SJSA1 (cell line): ENCODE measurements at places on chromosomes 11 and 22. TPM values are rescaled to one million over a fixed set of nuclear protein-coding genes. Genes with fewer than 3 reads are reported as not detected.

DNA sequence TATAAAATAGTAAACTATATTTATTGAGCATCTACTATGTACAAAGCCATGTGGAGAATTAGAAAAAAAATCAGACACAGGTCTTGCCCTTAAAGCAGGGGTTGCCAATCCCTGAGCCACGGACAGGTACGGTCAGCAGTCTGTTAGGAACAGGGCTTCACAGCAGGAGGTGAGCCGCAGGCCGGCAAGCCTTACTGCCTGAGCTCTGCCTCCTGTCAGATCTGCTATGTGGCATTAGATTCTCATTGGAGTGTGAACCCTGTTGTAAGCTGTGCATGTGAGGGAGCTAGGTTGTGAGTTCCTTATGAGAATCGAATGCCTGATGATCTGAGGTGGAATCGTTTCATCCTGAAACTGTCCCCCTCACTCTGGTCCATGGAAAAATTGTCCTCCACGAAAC is 2.1 kb upstream of the RAG2 start:
- no peaks in the 10 kb centered on the region for H3K27me3 ChIP-seq
- no peak overlapping the region for H3K4me3 ChIP-seq
- no peak for DNase-seq

CNGA4 gene
- total RNA-seq, result not detected in 2 replicates

DNA sequence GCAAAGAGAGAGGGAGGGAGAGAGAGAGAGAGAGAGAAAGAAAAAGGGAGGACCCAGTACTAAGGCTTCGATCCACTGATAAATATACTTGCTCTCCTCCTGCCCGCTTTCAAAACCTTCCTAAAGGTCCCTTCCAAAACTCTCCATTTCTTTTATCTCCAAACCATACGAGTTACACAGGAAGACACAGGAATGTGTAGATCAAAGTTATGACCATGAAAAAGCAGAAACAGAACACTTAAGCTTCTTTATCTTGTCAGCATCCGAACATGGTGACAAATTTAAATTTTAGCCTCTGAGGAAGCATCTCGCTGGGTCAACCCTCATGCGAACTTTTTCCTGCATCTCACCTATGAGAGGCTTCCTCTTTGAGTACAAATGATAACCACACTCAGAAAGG is 29.2 kb upstream of the POGLUT3 start:
- no peaks in the 10 kb centered on the region for H3K4me1 ChIP-seq
- no peak overlapping the region for H3K4me3 ChIP-seq
- no peaks in the 10 kb centered on the region for H3K27me3 ChIP-seq
- H3K27ac ChIP-seq, result no peak overlapping the region
- no peak for DNase-seq
- H3K36me3 ChIP-seq, result no peaks in the 10 kb centered on the region

FOSL1 gene
- total RNA-seq, result 72.1 and 97.5 TPM in 2 replicates

ACTN3 gene
- total RNA-seq, result not detected in 2 replicates

PPFIBP2 gene
- 7.4 and 17.5 TPM in 2 replicates for total RNA-seq

DNA sequence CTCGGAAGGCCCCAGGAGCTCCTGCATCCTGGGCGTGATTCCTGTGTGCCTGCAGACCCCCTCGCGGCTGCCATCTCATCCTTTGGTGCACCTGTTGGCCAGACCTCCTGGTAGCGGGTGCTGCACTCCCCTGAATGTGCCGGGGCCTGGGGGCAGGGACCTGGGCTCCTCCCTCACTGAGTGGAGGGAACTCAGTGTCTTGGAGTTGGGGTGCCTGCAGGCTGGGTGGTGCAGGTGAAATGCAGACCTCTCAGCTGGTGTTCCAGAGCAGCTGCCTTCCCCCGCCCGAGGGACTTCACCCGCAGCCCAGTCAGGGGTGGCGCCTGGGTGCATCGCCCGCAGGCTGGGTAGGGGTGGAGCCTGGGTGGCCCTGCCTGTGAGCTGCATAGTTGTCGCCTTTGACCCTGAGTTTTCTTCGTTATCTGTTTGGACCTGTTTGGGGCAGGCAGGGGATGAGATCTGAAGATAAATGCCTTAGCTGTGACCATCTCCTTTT is 31.4 kb downstream of the LRP5 start:
- peaks cover 23% of the 10 kb centered on the region for H3K4me1 ChIP-seq
- H3K27ac ChIP-seq, result no peak overlapping the region
- no peaks in the 10 kb centered on the region for H3K36me3 ChIP-seq
- H3K27me3 ChIP-seq, result no peaks in the 10 kb centered on the region
- no peak for DNase-seq

- H3K27ac ChIP-seq, result no peak overlapping the region
- H3K4me1 ChIP-seq, result no peaks in the 10 kb centered on the region
- DNase-seq, result no peak
- no peak overlapping the region for H3K4me3 ChIP-seq
- no peaks in the 10 kb centered on the region for H3K36me3 ChIP-seq
Observed at GRCh38 chr22:43707648-43708047, 104.5 kb downstream of the EFCAB6 start.

OR10G8 gene
- total RNA-seq, result not detected in 2 replicates

DNA sequence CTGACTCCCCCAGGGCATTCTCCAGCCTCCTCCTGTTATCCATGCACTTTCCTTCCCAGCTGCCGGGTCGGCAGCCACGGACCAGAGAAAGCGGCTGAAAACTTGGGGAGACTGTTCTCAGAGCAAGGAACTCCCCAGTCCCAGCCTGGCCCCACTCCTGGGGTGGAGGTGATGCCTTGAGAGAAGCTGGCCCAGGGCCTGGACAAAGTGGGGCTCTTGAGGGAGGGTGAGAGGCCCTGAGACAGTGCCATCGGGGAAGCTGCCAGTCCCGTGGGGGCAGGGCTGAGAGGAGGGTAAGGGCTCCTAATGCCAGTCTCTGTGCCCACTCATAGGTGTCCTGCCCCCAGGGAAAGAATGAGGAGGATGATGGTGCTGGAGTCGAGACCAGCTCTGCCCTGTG is 53.8 kb downstream of the FLRT1 start:
- H3K4me1 ChIP-seq, result peaks cover 24% of the 10 kb centered on the region
- no peak for DNase-seq
- no peaks in the 10 kb centered on the region for H3K36me3 ChIP-seq
- H3K4me3 ChIP-seq, result no peak overlapping the region
- H3K27me3 ChIP-seq, result no peaks in the 10 kb centered on the region

DNA sequence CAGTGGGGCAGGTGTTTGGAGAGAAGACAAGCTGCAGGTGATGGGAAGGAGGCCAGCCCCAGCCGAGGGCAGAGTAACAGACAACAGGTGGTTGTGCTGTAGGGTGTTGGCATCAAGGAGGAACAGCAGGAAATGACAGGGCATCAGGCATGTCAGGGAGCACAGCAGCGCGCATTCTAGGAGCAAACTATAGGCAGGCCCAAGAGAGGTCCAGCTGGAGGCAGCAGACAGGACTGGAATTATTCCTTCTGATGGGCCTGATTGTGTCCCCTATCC is 13.6 kb downstream of the ADM start:
- H3K27ac ChIP-seq, result no peak overlapping the region
- no peaks in the 10 kb centered on the region for H3K36me3 ChIP-seq
- H3K4me1 ChIP-seq, result peaks cover 35% of the 10 kb centered on the region
- H3K4me3 ChIP-seq, result no peak overlapping the region
- DNase-seq, result no peak
- no peaks in the 10 kb centered on the region for H3K27me3 ChIP-seq

GRCh38 chr11:95154514-95154913 is 64.9 kb downstream of the ENDOD1 start:
- no peaks in the 10 kb centered on the region for H3K4me1 ChIP-seq
- H3K4me3 ChIP-seq, result no peak overlapping the region
- no peaks in the 10 kb centered on the region for H3K27me3 ChIP-seq
- no peaks in the 10 kb centered on the region for H3K36me3 ChIP-seq

DNA sequence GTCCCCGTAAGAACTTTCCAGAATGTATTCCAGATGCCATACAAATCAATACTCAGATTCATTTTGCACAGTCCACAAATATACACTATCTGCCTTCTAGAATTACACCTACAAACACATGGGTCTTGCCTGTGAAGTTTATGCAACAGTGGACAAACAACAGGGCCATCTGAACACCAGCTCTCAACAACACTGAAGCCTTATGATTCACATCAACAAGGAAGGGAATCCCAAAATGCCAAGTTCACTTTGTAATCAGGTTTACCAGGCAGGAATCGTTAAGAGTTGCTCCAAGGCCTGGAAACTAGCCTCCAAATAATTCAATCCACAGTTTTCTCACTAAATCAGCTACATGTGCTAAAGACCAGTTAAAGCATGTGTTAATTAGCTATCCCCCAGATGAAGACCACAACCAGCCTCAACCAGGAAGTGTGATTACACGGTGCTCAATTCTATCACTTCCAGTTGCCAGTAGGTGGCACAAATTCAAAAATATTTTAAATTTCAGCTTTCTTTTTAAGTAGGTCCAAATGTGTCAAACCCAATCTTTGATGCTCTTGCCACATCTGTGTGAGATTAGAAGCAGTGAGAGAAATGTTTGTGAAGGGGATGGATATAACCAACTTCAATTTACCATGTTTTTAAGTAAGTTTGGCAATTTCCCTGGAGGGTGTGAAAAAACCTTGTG is 139.1 kb upstream of the BDNF start:
- H3K27me3 ChIP-seq, result no peaks in the 10 kb centered on the region
- no peak overlapping the region for H3K27ac ChIP-seq
- no peaks in the 10 kb centered on the region; the same call in 1 of the 2 replicates for H3K4me1 ChIP-seq

DNA sequence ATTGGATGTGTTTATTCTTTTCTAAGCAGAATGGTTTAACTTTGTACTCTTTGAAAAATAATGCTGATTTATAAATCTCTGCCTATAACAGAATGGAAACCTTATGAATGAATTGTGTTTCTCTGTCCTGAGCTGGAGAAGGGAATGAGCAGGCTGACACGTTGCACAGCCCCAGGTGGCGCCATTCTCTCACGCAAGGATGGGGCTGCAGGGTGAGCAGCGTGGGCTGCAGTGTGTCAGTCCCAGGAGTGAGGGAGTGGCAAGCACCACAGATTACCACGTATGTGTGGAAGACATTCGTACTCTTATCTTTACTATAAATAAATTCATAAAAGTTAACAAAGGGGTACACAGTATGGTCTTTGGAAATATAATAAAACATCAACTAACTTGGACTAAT is 33.4 kb downstream of the FDX1 start:
- H3K27ac ChIP-seq, result no peak overlapping the region
- no peak overlapping the region for H3K4me3 ChIP-seq
- no peaks in the 10 kb centered on the region for H3K27me3 ChIP-seq
- H3K4me1 ChIP-seq, result no peaks in the 10 kb centered on the region
- H3K36me3 ChIP-seq, result no peaks in the 10 kb centered on the region

ENTHD1 gene
- not detected in 2 replicates for total RNA-seq

GRCh38 chr11:32071811-32072210 is 19.1 kb upstream of the RCN1 start:
- H3K27ac ChIP-seq, result no peak overlapping the region
- DNase-seq, result peak; percentile 20
- H3K4me3 ChIP-seq, result no peak overlapping the region
- H3K4me1 ChIP-seq, result no peaks in the 10 kb centered on the region

- no peaks in the 10 kb centered on the region for H3K4me1 ChIP-seq
- no peaks in the 10 kb centered on the region for H3K36me3 ChIP-seq
- no peak for DNase-seq
- H3K27me3 ChIP-seq, result peaks cover 8% of the 10 kb centered on the region
- no peak overlapping the region for H3K4me3 ChIP-seq
- no peak overlapping the region for H3K27ac ChIP-seq
Observed at GRCh38 chr11:2201542-2201941, 29.9 kb upstream of the TH start.

DNA sequence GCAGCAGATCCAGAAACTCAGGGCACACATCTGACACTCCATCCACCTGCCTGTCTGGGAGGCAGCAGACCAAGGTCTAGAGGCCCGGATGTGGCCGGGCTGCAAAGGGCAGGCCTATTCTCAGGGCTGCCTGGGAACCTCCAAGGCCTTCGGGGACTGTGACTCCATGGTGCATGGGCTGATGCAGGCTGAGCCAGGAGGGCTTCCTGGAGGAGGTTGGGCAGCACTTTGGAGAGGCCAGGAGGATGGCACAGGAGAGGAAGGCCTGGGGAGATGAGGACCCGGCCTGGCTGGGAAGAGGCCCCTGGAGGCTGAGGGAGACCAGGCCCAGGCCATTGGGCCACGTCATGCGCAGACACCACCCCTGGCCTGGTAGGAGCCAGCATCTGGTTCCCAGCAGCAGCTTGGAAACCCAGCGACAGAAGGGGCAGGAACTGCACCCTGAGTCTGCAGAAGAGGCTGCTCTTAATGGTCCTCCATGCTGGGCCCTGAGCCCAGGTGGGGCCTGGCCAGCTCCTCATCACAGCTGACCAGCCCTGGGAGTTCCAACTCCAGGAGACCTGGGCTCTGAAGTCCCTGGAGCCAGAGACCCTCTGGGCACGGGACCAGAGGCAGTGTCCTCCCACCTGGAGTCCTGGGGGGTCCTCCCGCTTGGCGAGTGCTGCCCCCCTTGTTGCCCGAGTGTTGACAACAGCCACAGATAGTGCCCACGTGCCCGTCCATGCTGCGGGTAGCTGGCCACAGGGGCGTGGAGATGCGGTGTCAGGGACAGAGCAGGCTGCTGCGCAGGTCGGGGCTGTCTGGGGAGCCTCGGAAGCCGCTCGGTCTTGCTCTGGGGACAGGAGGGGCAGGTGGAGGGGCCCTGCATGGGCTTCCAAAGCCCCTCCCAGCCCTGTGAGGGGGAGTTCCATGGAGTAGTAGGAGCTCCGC is 5.5 kb downstream of the PHLDA2 start:
- DNase-seq, result no peak
- no peaks in the 10 kb centered on the region for H3K27me3 ChIP-seq
- H3K4me3 ChIP-seq, result no peak overlapping the region

FOLR3 gene
- not detected in 2 replicates for total RNA-seq

- no peaks in the 10 kb centered on the region for H3K36me3 ChIP-seq
- H3K4me1 ChIP-seq, result peaks cover 19% of the 10 kb centered on the region
- H3K4me3 ChIP-seq, result no peak overlapping the region
- H3K27me3 ChIP-seq, result no peaks in the 10 kb centered on the region
- no peak for DNase-seq
Observed at GRCh38 chr11:4671741-4672140, 25.9 kb downstream of the OR51E2 start.

DNA sequence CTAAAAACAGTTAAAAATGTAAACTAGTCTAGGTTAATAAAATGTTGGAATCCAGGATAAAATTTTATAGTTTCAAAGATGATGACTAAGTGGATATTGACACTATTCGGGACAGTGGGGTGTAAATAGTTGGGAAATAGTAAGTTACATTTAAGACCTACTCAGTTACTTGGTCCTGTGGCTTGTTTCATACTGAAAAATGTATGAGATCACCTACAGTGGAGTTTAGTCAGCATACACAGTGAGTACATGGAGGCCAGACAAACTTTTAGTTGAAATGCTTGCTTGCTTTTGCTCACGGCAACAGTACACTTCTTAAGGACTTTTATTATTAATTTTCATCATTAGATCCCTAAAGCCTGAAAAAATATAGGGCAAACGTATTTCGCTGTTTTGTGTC is 16.1 kb downstream of the TRIM22 start:
- no peak overlapping the region for H3K4me3 ChIP-seq
- no peak overlapping the region for H3K27ac ChIP-seq
- no peaks in the 10 kb centered on the region for H3K4me1 ChIP-seq
- H3K27me3 ChIP-seq, result no peaks in the 10 kb centered on the region
- no peak for DNase-seq
